ENCODE measurements at places on chromosomes 16 and 17. TPM values are rescaled to one million over a fixed set of nuclear protein-coding genes. Genes with fewer than 3 reads are reported as not detected.

DNA sequence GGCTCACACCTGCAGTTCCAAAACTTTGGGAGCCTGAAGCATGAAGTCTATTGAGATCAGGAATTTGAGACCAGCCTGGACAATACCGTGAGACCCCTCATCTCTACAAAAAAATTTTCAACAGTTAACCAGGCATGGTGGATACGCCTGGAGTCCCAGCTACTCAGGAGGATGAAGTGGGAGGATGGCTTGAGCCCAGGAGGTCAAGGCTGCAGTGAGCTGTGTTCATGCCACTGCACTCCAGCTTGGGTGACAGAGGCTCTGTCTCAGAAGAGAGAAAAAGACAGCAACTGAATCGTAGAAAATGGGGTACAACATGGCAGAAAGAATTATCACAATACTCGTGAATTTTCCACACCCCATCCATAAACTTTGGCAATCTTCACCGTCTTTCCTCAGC is 3.2 kb downstream of the CRK start:
- no peak for DNase-seq

- DNase-seq: no peak
These were observed 6.8 kb downstream of the DHRS7C start for GRCh38 chr17:9784544-9784943.

DNA sequence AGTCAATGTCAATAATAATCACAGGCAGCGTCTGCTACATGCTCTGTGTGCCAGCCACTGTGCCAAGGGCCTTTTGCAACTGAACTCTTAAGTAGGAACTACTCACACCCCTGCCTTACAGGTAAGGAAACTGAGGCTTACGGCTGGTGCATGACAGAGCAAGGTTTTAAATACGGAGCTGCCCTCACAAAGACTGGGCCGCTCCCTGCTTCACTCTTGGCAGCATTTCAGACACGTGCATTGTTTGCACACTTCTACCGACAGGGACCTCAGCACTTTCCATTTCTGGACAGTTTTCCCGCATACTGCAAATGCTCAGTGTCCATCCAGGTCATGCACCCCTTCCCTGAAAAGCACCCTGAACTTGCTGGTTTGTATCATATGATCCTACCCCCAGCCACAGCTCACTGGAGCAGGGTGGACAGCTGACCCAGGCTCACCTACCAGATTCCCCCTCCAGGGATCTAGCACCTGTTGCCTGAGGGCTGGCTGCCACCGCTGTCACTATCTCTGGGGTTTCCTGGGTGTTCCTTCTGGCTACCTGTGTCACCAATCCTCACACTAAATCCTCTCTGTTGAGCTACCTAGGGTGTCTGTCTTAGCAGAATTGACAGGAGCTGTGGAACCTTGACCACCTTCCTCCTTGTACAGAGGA is 142.9 kb downstream of the C16orf78 start:
- no peak for DNase-seq

PPP1R1B gene
- total RNA-seq: not detected

DNA sequence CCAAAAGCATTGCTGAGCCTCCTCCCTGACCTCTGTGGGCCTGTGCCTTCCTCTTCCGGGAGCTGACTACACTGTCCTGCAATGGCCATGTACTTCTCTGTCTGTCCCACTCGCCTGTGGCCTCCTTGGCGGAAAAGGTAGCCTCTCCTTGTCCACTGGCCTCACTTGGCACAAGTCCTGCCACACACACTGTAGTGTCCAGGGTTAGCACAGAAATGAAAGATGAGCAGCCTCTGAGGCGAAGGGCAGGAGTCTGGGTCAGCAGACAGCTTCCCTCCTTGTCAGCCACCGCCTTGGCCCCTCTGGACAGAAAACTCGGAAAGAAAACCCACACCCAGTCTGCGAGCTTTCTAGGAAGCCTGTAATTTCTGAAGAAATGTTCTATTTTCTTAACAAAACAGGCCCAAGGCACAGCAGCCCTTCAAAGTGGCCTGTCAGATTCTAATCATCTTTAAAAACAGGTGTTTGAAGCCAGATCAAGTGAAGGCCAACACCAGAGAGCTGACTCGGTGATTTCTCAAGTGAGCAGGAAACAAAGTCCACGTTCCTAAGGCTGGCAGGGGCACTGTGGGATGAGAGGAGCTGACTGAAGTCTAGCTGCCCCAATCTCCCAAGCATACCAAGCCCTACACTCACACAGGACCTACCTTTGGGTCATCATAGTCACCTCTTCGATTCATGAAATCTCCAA is 67.2 kb downstream of the GTF3C1 start:
- DNase-seq: no peak

All from SJSA1 (cell line).